ENCODE measurements at places on chromosomes 16 and 17.

- no peak for DNase-seq
These were observed 6.9 kb downstream of the SLC9A5 start for GRCh38 chr16:67255553-67256221.

- no peak for DNase-seq
These were observed 361.3 kb upstream of the SOX9 start for GRCh38 chr17:71759422-71760060.

- no peak for DNase-seq
These were observed 85.0 kb upstream of the ZNF750 start for GRCh38 chr17:82924812-82925211.

DNA sequence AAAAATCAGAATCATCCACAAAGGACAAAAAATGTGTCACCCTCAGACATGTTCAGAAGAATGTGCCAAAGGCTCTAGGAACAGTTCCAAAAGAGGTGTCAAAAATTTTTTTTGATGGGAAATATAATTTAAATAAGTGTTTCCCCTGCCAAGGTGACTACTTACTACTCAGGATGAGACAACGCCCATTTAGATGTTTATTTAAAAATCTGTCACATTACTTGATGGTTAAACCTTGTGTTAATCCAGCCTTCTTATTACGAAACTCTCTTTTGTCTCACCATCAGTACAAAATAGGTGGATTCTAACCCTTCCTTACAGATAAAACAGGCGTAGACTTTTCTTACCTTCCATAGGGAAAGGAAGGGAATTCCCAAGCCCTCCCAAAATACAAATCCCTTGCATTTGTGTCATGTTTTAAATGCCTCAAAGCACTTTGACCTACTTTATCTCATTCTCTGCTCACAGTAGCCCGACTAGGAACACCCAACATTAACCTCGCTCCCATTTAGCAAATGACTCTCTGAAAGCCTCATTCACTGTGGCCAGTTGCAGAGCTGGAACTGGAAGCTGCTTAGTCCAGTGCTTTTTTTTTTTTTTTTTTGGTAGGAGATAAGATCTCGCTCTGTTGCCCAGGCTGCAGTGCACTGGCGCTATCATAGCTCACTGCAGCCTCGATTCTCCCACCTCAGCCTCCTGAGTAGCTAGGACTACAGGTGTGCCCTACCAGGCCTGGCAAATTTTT is 5.8 kb upstream of the GNA13 start:
- no peak for DNase-seq

DNA sequence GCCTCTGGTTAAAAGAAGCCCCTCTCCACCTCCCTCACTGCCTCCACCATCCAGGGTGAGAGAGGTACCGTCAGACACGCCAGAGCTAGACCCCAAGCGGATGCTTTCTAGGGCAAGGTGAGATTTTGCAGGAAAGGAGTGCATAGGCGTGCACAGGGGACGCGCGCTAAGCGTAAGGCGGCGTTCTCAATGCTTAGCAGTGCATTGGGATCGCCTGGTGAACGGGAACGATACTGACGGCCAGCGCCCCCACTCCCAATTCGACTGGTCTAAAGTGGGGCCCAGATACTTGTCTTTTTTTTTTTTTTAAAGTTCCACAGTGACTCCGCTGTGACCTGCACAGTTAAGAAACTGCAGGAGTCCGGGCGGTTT is 57.9 kb upstream of the CREBBP start:
- no peak for DNase-seq

DNA sequence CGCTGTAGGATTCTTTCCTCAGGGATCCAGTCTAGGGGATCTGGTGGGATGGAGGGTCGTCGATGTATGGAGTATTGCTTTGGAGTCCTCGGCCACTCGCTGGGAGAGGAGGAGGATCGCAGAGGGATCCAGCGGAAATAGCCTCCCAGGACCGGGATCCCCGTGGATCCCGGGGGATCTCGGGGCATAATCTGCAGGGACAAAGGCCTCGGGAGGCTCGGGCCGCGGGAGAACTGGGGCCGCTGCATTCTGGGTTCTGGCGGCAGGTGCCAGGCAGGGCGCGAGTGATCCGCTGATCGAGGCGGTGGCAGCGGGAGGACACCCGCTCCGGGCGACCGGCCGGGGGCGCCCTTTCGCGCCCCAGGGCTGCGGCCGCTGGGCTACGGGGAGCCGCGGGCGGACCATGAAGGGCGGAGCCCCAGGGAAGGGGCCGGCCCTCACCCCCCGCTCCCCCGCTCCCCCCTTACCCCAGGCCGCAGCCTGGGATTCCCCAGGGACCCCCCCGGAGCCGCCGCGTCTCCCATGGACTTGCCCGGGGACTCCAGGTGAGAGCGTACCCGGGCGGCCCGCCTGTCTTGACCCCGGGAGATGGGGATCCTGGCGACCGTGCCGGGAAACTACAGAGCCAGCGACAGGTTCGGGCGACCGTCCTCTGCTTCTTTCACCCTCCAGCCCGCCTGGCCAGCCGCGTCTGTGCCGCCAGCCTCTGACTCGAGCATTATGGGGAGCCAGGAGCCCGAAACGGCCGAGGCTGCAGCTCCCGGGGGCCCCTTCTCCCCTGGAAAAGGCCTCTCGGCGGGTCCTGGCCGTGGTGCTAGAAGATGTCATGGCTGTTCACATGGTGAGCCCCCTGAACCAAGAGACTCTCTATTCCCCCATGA is 604 bp downstream of the PRR14 start:
- DNase-seq, result peak; percentile 51

- no peak for DNase-seq
These were observed 20.0 kb upstream of the WFIKKN1 start for GRCh38 chr16:610513-611381.

GRCh38 chr16:15518381-15519351 is 84.3 kb downstream of the BMERB1 start:
- DNase-seq, result no peak

DNA sequence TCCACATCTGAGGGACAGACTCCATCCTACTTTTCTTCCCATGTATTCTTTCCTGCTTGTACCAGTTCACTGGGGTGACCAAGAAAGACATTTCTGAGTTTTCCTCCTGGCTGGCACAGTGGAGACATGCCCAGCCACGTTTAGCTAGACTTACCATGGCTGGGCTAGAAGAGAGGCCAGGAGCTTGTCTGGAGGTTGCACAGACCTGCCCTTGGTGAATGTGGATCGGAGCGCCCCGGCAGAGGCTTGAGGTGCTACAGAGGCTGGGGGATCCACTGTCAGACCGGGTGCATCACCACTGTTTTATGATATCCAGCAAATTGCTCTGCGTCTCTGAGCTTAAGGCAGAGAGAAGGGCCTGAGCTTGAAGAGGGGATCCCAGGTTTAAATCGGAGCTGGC is 3.5 kb downstream of the IL4R start:
- DNase-seq, result no peak

DNA sequence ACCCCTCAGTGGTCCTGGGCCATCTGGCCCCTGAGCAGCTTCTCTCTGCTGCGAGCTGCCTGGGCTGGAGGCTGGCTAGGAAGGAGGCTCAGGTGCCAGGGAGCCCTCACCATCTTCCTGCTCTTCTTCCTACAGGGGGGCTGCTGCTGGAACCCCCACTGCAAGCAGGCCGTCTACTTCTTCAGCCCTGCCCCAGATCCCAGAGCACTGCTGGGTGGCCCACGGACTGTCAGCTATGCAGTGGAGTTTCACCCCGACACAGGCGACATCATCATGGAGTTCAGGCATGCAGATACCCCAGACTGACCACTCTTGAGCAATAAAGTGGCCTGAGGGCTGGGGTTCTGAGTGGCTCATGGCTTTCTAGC is 46.1 kb downstream of the PRMT7 start:
- DNase-seq, result no peak

- DNase-seq, result peak; percentile 3
These were observed 932 bp downstream of the ZNF267 start for GRCh38 chr16:31874366-31875111.

- no peak for DNase-seq
These were observed 40.5 kb upstream of the KCNJ2 start for GRCh38 chr17:70128727-70129238.

- no peak for DNase-seq
These were observed 55.0 kb upstream of the GSE1 start for GRCh38 chr16:85557971-85558657.

DNA sequence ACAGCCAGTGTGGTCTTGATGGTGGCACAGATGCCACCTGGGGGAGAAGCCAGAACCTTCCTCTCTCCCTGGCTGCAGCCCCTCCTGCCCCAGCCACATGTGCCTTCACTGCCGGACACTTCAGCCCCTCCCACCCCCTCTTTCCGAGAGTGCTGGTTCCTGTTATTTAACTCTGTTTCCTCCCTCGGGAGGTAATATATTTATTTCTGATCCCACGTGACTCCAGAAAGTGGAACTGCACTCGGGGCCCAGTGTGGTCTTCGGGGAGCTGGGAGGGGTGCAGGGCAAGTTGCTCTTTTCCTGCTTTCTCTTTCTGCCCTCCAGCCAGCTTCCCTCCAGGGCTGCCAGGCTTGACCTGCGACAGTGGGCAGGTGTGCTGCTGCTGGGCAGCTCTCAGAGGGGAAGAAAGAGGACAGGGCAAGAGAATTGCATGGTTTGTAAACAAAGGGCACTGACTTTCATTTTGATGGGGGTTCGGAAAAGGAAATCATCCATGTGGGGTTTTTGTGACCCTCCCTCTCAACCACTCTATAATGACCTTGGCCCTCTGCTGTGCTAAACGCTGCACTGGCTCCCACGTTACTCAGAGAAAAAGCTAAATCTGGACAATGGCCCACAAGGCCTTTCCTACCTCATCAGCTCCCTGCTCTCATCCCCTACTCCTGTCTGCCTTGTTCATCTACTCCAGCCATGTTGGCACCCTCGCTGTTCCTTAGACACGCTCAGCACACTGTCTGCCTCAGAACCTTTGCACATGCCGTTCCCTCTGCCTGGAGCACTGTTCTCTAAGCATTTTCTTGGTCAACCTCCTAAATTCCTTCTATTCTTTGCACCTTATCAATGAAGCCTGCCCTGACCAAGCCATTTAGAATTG is 8.2 kb upstream of the CIITA start:
- DNase-seq, result no peak

DNA sequence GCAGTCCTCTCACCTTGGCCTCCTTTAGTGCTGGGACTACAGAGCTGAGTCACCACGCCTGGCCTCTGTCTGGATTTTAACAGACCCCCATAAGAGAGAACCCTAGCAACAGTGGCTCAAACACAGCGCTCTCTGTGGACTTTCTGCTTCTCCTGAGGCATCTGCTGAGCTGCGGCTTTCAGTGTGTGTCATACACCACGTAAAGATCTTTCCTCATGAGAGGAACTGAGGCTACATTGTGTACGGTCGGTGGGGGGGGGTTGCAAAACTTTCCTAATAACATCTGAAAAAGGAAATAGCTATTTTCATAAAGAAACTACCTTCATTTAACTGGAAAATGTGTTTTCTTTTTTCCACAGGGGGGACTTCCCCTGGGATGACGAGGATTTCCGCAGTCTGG is 32.9 kb downstream of the DEF8 start:
- DNase-seq, result no peak

DNA sequence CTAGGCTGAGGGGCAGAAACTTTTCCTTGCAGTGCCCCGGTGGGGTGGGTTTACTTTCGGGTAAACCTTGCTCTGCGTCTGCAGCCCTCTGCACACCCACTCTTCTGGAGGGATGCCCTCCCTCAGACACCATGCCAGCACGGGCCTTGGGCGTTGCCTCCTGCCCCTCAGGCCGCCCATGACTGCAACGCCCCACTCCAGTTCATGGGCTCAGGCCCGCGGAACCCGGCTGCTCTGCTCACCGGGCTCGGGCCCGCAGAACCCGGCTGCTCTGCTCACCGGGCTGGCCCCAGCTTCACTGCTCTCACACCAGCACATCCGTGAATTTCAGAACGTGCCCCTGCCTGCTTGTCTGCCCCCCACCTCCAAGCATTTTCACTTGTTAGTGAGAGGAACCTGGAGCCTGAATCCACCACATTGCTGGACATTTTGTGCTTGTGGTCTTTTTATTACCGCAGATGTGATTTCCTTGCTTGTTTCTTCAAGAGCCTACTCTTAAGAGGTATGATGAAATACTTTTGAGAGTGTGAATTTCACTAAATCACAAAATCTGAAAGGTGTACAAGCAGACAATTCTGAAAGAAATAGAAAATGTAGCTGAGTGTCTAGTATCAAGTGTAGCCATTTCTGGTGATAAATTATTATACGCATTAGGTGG is 130.9 kb downstream of the RPTOR start:
- no peak for DNase-seq

DNA sequence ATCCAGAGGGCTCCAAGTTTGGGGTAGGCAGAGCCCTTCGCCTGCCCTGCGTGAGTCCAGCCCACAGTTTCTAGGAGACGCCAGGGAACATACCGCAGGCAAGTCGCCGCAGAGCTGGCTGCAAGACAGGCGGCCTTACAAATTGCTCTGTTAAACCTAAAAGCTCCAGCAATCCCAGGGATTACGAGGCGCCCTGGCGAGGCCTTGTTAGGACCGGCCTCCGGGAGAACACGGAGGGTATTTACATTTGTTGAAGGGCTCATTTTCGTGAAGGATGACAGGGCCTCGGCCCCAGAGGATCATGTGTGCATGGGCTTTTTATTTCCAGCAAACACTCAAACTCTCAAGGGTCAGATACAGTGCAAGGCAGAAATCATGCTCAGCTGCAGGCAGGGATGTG is 77.6 kb upstream of the FOXF1 start:
- no peak for DNase-seq

GRCh38 chr17:5869041-5869745 is 201.0 kb upstream of the WSCD1 start:
- DNase-seq, result no peak

GRCh38 chr16:1426734-1427471 is 4.0 kb upstream of the PERCC1 start:
- no peak for DNase-seq

DNA sequence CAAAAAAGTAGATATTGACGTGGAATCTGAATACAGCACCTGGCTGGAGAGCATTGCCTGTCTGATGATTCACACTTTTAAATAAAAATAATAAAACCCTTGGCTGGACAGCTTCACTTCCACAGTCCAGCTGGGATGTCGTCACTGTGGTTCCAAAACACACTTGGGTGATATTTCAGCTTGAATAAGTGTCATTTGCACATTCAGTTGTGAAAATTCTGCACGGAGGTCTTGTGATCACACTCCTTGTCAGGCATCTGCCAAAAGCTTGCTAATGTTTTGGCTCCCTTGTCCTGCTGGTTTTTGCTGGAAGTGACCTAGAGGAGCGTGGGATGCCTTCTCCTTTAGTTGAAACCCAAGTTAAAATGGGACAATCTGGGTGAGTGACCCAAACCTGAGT is 60.7 kb downstream of the PCTP start:
- no peak for DNase-seq

GRCh38 chr17:5877948-5878347 is 192.2 kb upstream of the WSCD1 start:
- no peak for DNase-seq

GRCh38 chr16:77116856-77117255 is 74.1 kb upstream of the MON1B start:
- DNase-seq, result no peak

DNA sequence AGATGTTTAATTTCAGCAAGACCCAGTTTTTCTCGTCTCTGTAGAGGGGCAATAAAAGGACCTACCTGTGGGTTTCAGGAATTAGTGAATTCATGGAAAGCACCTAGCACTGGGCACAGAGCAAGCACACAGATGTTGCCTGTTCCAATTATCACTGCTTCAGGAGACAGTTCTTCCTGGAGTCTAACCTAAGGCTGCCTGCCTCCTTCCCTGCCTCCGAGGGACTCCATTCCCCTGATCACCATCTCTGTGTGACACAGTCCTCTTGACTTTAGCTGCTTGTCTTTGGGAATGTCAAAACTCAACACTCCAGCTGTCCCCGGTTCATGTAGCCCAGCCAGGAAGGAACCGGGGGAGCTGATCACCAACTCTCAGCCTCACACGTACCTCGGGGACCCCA is 474.9 kb downstream of the SLC39A11 start:
- no peak for DNase-seq
